ENCODE measurements at places on chromosomes 3 and 15.

GRCh38 chr3:101950510-101950909 lies 101.2 kb downstream of the NFKBIZ start:
- no peak for DNase-seq

- no peak for DNase-seq
Measured at GRCh38 chr3:129059311-129059958, 1.1 kb upstream of the GP9 start.

- no peak for DNase-seq
Measured at GRCh38 chr3:107651782-107652181, 129.0 kb downstream of the BBX start.

GRCh38 chr3:8557298-8557697 lies 55.7 kb downstream of the LMCD1 start:
- DNase-seq: no peak

GRCh38 chr15:31332020-31332680 lies 5.5 kb downstream of the KLF13 start:
- no peak for DNase-seq

DNA sequence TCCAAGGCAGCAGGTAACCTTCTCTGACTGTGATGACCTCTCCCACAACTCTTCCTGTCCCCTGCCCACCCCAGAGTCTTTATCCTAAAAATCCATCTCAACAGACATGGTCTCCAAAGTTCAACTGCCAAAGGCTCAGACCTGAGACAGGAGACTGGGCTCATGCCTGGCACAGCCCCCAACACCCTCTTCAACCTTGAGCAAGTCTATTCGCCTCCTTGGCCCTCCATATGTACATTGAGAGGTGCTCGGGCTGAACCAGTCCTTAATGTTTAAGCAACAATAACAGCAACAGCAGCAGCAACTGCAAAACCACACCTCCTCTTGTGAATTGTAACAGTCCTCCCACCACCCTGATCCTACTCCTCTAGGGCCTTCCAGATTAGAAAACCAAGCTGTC lies 9.9 kb downstream of the FAM3D start:
- no peak for DNase-seq

- DNase-seq: no peak
Measured at GRCh38 chr3:39255503-39256325, 24.1 kb downstream of the CX3CR1 start.

GRCh38 chr3:187063286-187064121 lies 75.8 kb downstream of the RPL39L start:
- no peak for DNase-seq

DNA sequence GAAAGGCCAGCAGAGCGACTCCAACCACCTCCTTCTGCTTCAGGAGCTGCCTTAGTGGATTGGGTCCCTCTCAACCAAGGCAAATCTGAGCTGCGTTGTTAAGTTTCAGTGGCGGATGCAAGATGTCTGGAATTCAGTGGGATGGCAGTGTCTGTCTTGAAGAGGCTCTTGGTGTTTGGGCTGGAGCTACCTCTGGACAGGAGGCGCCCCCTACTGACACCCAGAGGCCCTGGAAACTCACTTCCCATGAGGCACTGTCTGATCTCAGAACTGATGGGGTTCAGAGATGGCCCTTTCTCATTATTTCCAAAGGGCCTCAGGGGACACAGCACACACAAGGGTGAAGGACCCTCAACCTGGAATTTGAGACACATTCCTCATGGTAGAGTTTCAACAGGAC lies 6.0 kb upstream of the SLC28A1 start:
- DNase-seq: peak; percentile 78

GRCh38 chr3:156902916-156903315 lies 76.8 kb downstream of the LEKR1 start:
- no peak for DNase-seq

DNA sequence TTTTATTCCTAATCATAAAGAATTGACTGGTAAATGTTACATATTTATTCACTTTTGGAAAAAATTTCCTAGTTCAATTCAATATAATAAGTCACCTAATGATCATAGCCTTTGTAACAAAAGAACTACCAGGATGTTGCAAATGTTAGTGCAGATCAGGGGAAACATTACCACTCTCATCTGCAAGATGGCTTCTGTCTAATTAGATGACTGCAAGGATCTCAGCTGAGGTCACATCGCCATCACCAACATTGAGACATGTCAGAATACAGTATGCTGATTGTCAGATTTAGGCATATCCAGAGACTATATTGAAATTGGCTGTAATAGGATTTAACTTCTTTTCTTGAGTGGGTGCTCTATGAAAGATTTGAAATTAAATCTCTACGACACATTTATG lies 431.4 kb upstream of the AGTR1 start:
- DNase-seq: no peak

DNA sequence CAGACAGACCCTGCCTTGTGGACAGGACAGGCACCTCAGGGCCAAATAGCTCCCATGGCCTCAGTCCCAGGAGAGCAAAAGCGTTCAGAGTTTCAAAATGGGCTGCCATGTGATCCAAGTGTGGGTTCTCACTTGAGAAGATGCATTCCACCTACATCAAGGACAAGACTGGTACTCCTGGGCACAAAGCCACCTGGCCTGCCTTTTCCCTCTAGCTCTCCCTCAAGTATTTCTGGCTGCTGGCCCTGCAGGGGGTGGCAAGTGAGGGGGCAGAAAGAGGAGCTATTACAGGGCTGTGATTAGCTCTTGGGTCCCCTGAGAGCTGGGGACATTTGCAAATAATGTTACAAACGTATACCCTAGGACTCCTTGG lies 6.5 kb upstream of the COL7A1 start:
- no peak for DNase-seq

DNA sequence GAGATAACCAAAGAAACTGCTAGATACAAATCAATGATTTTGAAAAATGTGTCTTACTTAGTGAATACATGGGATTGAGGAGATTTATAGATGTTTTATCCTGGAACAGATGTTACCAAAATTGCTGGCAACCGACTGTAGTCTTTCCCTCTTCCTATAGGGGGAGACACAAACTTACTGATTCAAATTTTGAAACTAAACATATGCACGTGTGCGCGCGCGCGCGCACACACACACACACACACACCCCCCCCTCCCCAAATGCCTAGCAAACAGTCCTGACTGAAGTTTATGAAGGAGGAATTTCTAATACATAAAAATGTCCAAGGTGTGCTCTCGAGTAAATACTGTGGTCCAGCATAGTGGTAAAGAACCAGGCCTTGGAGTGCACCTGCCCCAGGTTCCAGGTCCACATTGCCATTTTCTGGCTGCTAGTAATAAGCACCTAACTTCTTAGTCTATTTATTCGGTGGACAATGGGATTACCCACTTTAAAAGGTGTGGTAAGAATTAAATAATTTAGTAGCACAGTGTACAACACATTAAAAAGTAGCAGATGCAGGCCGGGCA lies 18.5 kb upstream of the C3orf62 start:
- DNase-seq: no peak

GRCh38 chr3:173397161-173398110 lies at the start of gene NLGN1:
Gene NLGN1 (plus strand): TSS chr3:173397744.
- no peak for DNase-seq

DNA sequence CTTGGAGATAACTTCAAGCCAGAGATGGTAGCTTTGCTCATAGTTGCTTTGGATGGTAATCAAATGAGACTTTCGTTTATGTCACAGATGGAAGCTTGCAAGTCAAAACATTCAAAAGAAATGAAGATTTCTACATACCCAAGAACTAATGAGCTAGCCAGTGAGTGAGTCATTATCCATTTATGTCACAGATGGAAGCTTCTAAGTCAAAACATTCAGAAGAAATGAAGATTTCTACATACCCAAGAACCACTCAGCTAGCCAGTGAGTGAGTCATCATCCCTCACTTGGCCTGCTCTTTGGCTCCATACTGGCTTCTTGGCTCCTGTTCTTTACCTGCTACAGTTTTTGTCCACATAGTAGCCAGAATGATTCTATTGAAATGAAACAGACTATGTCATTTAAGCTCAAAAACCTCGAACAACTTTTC lies 559.8 kb upstream of the CBLB start:
- no peak for DNase-seq

DNA sequence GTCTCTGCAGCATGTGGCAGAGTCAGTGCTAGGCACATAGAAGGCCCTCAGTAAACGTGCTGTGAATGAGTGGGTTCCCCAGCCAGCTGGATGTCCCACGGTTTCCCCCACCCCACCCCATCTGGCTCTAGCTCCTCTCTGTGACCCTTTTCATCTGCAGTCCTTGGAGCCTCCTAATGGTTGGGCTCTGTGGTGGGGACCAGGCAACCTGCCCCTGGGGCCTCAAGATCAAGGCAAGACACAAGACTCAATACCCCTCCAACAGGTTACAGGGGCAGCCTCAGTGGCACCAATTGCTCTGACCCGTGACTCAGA lies 17.1 kb upstream of the CYP11A1 start:
- DNase-seq: no peak

GRCh38 chr15:29418931-29419330 lies 149.3 kb upstream of the NSMCE3 start:
- DNase-seq: no peak

DNA sequence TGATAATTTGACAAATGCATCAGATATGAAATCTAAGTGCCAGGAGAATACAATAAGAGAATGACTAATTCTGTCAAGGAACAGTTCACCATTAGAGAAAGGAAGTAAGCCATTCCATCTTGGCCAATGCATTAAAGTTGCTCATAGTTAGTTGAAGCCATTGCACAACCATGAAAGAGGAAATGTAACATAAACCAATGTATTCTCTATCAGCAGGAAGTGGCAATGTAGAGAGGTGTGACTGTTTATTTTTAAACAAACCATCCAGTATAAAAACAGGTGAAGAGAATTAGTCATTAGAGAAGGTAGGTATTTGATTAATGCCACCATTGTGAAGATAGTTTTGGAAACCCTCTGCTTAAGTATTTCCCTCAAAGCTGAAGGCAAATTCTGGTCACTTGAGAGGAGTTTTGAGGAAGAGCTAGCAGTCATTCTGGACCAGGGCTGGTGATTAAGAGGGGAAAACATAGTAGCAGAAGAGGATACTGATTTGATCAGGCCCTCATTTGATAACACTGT lies 10.7 kb upstream of the ANXA2 start:
- no peak for DNase-seq

DNA sequence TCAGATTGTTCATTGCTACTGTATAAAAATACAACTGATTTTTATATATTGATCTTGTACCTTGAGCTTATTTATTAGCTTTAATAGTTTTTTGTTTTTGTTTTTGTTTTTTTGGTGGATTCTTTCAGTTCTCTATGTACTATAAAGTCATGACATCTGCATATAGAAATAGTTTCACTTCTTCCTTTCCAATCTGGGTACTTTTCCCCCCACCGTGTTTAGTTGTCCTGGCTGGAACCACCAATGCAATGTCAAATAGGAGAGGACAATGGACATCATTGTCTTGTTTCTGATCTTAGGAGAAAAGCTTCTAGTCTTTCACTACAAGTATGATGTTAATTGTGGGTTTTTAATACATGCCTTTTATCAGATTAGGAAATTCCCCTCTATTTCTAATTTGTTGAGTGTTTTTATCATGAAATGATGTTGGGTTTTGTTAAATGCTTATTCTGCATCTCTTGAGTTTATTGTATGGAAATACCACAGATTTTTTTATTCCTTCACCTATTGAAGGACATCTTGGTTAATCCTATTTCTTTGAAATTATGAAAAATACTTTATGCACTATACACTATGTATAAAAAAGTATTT lies 2.8 kb upstream of the XCR1 start:
- DNase-seq: no peak

GRCh38 chr3:158105710-158106253 lies 438 bp downstream of the SHOX2 start:
- peak; percentile 62 for DNase-seq

DNA sequence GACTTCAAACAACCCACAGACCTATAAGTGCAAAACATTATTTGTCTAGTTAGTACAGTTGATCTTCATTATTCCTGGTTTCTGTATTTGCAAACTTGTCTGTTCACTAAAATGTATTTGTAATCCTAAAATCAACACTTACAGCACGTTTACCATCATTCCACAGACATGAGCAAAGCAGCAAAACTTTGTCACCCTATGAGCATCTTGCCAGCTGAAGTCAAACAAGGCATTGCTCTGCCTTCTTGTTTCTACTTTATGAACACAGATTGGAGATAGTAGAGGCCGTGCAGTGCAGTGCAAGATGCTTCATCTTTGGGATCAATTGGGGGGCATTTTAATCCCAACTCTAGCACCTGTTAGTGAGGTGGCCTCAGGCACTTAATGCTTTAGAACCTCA lies 202.1 kb downstream of the NLGN1 start:
- no peak for DNase-seq

GRCh38 chr3:192336286-192336685 lies 391.1 kb downstream of the FGF12 start:
- DNase-seq: no peak

- DNase-seq: no peak
Measured at GRCh38 chr3:24387000-24387399, 107.7 kb downstream of the THRB start.

- DNase-seq: no peak
Measured at GRCh38 chr15:49040151-49040550, 6.1 kb downstream of the SECISBP2L start.

DNA sequence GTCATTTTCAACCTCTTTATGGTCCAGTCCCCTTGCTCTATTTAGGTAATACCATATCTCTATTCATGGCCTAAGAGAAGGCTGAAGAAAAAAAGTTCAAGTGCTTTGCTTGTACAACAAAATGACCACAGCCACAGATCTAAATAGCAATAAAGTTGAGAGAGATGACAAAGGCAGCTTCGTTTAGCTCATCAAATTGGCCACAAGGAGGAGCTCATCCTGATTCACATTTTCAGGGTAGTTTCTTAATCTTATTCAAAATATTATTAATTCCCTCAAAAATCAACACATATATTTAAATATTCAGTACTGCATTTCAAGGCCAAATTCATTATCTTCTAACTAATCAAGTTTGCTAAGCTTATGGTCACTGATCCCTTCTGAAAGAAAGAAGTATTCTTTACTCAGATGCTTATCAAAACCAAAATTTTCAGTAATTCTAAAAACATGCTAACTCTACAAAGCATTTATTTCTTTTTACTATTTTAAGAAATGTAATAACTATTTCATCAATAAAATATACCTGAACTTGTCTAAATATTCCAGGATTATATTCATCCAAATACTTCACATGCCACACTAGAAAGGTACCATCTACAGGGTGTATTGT lies 85.5 kb downstream of the DMXL2 start:
- no peak for DNase-seq

DNA sequence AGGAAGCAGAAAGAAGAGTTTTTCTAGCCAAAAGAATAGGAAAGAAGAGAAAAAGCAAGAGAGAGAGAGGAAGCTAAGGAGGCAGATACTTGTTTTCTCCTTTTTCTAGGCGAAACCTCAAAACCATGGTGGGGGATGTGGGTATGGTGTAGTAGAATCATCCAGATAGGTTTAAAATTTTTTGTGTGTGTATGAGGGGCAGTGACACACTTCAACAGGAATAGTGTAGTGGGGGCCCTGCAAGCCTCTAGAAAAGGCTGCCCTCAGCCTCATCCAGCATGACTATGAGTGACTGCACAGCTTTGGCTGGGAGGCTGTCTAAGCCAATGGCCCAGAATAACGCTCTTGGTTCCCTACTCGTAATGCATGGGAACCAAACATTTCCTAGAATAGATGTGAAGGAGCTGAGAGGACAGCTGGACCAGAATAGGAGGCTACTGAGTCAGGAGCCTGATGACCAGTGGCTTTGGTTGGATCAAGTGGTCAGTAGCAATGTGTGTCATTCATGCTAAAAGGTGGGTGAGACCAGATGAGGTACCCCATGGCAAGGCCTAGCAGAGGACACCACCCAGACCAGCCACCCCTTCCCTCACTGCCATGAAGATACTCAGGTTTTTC lies 24.4 kb downstream of the MOBP start:
- DNase-seq: no peak

GRCh38 chr15:89333011-89333860 lies 1.4 kb downstream of the POLG start:
- DNase-seq: no peak

All from activated CD8-positive, alpha-beta memory T cell treated with anti-CD3 and anti-CD28 coated beads for 24 hours (primary cell).